ENCODE measurements at places on chromosomes 5 and 9.

DNA sequence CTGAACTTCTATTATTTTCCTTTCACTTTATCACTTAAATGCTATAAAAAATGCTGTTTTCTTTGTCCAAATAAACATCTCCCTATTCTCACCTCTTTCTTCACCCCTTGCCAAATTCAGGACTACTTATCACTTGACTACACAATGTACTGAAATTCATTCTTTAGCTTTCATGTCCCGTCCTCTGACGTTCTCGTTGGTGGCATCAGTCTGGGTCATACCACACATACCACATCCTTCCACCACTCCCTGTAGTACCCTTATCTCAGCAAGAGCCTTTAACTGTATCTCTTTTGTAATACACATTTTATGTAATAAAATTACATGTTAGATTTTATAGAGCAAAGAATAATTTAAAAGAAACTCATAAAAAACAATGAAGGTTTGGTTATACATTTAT, 231.1 kb upstream of the PAPPA start:
- no peak for DNase-seq

DNA sequence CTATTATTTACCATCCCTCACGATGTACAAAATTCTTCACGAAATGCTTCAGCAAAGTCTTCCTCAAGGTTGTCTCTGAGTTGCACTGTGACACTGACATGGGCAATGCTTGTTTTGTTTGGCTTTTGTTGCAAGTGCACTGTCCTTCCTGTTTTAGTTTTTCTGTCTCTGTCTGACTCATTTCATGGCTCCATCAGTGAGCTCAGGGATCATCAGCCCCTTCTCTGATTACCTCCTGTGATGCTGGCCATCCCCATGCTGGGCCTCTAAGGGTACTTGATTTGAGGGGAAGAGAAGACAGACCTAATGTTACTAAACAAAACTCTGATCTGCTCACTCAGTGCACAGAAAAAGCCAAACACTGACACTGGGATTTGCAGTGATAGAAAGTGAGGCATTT, 37.6 kb upstream of the STX17 start:
- DNase-seq: no peak

- DNase-seq: no peak
Measured at GRCh38 chr5:40955313-40955712, 46.0 kb downstream of the C7 start.

DNA sequence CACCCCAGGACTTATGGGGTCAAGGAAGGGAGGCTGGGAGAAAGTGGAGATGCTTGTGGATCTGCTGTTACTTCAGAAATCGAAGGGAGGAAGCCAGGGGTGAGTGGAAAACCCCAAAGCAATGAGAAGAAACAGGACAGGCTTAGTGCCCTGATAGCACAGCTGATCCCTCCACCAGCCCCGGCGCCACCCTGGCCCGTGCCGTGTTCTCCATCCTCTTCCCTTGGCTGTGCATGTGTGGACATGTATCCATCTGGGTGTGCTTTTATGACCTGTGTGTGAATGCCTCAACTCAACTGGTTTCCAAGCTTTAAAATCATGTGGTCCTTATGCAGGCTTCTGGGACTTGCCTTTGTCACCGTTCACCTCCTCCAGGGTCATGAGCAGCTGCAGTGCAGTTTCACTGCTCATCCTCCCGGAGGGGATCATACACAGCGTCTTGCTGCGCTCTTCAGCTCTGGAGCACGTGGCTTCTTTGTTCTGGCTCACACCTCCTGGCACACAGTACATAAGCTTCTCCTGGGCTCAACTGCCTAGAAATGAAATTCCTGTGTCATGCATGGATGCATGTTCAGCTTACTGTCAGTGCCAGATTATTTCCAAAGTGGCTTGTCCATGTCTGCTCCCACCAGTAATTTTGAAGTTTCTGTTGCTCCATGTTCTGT, 58.2 kb downstream of the IPPK start:
- DNase-seq: no peak

- no peak for DNase-seq
Measured at GRCh38 chr5:131610198-131611063, 24.6 kb downstream of the RAPGEF6 start.

DNA sequence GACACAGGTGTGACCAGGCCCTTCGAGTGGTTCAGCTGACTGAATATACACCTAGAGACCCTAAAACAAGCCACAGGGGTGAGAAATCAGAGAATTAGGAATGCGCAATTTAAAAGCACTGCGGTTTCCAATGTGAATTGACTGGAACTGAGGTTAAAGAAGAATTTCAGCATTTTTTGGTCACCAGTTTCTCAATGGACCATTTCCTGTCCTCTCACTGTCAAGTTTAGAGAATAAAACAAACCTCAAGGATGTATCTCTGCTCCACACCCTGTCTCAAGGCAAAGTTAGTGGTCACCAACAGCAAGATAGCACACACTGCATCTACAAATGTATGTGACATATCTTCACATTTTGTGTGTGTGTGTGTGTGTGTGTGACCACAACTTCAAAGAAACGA, 143.8 kb upstream of the MAP3K1 start:
- DNase-seq: no peak
